ENCODE measurements at places on chromosomes 4 and X.
A peak's percentile ranks its signal among the peaks of the same experiment; 100 is the strongest.

- no peak for DNase-seq
Observed at GRCh38 chrX:154136627-154137161, 7.3 kb upstream of the OPN1LW start.

DNA sequence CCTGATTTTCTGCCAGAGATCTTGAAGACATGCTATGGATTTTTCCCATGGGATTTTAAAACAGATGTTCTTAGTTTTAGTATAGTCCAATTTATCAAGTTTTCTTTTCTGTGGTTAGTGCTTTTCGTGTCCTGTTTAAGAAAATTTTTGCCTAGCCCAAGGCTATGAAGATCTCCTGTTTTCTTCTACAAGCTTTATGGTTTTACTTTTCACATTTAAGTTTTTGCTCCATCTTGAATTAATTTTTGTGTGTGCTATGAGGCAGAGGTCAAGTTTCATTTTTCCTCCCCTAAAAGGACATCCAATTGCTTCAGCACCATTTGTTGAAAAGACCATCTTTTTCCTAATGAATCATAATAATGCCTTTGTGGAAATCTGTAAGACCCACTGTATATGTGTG is 65.6 kb downstream of the POLR2B start:
- no peak for DNase-seq

DNA sequence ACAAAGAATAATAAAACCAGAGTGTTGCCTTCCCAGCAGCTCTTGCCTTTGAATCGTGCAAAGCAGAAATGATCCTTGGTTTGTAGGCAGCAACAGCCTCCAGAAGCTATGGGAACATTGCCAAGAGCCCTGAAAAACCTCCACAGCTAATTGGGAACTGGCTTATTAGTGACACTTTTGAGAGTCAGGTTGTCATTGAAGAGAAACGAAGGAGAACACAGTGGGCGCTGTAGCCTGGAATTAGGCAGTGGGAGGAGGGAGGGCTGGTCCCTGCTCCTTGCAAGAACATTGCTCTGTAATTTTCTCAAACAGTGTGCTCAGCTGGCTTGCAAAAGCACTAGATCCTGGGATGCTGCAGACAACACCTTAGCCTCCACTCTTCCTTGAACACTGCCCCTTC is 331.5 kb upstream of the EMCN start:
- DNase-seq: no peak

DNA sequence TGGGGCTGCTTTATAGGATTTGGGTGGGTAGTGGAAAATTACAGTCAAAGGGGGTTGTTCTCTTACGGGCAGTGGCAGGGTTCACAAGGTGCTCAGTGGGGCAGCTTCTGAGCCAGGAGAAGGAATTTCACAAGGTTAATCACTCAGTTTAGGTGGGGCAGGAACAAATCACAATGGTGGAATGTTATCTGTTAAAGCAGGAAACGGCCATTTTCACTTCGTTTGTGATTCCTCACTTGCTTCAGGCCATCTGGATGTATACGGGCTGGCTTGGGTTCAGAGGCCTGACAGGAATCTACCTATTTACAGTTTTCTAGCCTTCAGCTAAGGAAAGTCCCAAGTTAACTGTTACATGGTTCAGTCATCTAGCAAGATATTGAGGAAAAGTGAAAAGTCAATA is 1003.5 kb downstream of the STPG2 start:
- no peak for DNase-seq

DNA sequence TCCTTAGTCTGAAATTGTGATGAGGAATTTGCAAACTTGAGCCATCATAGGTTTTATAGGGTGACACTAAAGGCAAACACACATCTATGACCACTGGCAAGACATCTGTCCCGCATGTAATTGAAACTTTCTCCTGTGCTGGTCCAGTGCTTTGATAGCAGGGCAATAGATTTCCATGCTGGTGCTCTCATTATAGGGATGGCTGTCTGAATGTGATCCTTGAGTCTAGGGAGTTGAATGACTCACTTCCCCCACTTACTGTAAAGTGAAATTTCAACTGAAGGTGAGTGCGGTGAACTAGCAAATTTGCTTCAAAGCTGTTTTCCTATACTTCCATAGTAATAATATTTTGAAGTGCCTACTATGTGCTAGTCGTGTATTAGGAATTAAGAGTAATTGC is 1630.0 kb downstream of the STIM2 start:
- no peak for DNase-seq

GRCh38 chrX:53678667-53679066 is 7.9 kb downstream of the HUWE1 start:
- DNase-seq: no peak

- DNase-seq: no peak
Observed at GRCh38 chrX:131617182-131617581, 73.3 kb downstream of the OR13H1 start.

- DNase-seq: peak; percentile 64
Observed at GRCh38 chrX:48487362-48487798, 11.4 kb downstream of the FTSJ1 start.

DNA sequence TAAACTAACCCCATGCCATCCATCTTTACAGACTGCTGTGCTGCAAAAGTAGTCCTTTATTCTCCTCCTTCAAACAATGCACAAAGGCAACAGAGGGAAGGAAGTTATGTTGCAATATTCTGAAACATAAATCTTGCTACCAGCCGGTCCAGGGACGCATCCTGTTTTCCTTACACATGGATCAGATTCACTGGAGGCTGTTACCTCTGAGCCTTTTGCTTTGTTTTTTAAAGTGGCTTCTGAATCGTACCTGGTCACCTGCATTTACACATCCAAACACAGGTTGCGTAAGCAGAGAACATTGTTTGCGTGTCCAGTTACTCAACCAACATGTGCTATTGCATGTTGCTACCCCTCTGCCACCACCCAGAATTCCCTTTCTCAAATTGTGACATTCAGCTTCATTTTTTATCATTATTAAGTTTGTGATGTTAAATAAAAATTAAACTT is 8.8 kb downstream of the PPARGC1A start:
- no peak for DNase-seq

GRCh38 chr4:159272273-159273140 is 169.6 kb downstream of the RAPGEF2 start:
- no peak for DNase-seq

- DNase-seq: peak; percentile 24
Observed at GRCh38 chr4:55906989-55907388, 41.8 kb upstream of the CEP135 start.

- no peak for DNase-seq
Observed at GRCh38 chrX:57379296-57379695, 92.8 kb downstream of the FAAH2 start.

- peak; percentile 33 for DNase-seq
Observed at GRCh38 chr4:55312489-55313101, 33.4 kb upstream of the SRD5A3 start.

DNA sequence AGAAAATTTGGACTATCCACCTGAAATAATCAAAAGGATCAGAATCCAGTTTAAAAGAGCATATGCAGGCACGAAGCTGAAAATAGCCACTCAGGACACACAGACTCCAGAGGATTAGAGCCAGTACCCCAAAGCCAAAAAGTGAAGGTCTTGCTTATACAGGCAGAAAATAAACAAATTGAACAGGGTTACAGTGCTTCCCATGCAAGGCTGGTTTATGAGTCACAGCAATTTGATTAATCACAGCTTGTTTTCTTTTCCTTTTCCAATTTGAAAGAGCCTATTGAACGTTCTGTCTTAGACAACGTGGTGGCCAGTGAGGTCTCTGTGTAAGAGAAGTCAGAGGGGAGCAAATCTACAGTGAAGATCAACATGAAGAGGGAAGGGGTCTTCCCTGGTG is 10.2 kb downstream of the HGFAC start:
- DNase-seq: no peak

GRCh38 chr4:2436761-2437474 is 18.2 kb downstream of the CFAP99 start:
- DNase-seq: no peak

DNA sequence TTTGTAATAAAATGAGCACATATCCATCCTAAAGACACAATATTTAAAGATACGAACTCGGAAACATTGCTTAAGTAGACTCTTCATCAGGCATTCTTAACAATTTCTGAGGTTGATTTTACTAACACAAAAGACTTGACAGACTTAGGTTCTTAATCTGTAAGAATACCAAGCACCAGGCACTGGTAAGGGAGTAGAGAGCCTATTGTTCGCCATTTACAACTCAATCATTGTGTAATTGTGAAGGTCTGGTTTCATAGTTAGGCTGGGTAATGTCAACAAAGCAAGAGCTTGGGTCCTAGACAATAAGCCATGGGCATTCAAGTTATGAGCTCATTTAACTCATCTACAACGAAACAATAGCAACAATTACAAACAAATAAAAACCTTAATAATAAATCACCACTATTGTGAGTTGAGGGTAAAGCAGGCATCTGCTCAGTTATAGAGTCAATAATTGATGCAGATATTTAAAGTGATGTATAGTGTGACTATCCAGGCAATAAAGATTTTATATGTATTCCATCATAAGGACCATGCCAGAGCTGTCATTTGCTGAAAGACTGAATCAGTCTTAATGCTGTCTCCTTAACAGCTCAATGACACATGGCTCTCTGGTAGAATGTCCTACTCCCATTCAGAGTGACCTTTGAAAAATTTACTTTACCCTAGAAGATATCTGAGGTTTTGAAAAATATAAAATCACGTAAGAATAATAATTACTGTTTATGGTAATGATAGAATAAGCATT is 664.0 kb upstream of the PCDH7 start:
- no peak for DNase-seq

DNA sequence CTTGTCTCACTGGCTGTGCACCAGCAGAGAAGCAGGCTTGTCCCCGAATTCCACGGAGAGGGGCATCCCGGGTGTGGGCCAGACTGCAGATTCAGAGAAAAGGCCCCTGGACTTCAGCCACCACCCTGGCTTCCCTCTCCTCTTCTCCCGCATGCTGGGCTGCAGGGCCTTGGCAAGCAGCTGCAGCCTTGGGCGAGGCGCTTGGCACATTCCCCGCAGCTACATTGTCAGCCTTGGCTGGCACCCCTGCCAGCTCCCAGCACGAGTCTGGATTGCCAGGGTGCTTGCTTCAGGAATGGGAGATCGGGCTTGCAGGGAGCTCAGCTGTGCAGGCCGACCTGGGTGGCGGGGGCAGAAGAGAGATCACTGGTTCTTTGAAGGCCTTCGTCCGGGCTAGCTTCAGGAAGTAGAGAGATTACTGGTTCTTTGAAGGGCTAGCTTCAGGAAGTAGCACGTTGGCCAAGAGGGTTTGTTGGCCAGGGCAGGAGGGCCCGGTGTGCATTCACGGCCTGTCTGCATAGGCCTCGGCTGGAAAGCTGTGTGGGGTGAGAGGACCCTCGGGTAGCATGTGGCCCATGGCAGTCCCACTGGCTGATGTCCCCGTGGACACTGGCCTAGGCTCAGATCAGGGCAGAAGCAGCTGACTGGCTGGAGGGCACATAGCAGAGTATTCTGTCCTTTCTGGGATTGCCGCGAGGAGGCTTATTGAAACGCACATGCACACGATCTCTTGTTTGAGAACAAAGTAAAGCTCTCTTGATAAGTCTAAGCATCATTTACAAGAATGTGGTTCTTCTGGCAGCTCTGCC is 2.7 kb downstream of the ABCD1 start:
- no peak for DNase-seq

DNA sequence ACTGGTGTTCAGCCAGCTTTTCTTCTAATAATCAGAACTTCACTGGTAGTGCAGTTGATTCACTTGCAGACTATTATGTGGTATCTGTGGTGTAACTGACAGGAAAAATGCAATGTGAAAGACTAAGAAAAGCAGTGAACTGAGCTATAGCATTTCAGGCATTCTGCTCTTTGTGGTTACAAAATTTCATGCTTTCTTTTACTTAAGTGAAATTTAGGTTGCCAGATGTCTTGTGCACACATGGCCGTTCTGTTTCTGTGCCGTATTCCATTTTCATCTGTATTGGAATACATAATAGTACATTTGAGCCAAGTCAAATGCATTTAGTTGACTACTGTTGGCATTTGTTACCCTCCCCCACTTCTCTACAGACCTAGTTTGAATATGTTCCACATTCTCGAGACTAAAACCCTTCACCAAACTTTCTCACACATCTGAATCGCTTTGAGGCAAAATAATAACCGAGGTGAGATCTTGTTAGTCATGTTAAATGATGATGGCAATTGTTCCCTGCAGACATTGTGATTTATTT is 8.2 kb downstream of the RTL3 start:
- DNase-seq: no peak

DNA sequence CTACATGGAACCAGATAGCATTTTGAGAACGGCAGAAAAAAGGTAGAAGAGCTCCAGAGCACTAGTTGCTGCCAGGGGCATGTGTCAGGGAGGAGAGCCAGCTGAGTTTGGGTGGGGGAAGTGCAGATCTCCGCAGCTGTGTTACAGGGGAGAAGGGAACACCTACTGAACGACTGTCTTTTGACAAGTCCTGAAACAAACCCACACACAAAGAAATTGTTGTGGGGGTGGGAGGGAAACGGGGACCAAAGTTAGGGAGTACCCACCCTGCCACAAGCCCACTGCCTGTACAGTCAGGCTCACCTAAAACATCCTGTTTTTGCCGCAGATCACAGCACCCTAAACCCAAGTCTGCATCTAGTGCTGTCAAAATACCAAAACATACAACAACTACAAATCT is 55.5 kb downstream of the LEF1 start:
- DNase-seq: no peak

GRCh38 chr4:1381181-1381621 is 25.0 kb downstream of the NKX1-1 start:
- no peak for DNase-seq

DNA sequence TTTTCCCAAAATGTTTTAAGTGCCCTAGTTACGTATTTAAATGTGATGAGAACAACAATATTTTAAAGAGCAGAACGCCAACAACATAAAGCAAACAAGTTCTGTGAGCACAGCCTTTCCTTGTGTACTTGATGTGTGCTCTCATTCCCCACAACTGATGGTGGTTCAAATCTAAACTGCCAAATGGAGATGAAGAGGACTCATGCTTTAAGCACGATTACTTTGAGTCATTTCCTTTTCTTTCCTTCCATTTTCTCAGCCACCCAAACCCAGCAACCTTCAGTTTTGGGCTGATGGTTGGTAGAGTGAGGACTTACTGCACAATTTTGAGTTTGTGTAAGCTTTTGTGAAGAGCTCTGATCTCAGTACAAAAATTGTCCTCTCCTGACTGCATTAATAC is 1.7 kb downstream of the NSD2 start:
- DNase-seq: peak; percentile 15

- no peak for DNase-seq
Observed at GRCh38 chr4:101155945-101156344, 191.4 kb downstream of the PPP3CA start.

- DNase-seq: no peak
Observed at GRCh38 chrX:130694983-130695382, 208.0 kb downstream of the ENOX2 start.

DNA sequence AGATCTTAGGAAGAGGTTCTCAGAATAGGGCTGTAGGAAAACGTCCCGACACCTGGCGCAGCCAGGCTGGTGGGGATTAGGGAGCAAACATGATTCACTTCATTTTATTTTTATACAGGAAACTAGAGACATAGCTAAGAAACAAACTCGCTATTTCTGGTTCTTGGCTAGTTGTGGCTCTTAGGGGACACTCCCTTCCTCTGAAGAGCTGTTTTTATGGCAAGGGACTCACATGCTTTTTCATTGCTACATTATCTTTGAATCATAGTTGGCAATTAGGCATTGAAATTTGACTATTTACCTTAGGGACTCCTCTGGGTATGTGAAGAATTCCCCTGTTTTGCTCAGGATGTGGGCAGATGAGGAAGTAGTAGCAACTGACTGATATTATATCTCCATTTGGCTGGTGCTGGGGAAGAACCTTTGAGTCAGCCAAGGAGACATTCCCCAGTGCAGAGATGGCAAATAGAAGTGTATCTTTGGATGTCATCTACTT is 174.5 kb downstream of the SMIM20 start:
- no peak for DNase-seq

Data from SW 1271 (cell line).